Fibroblast of the aortic adventitia (primary cell): ENCODE measurements at places on chromosomes 7 and 10.

- DNase-seq, result peak; percentile 0
Measured at GRCh38 chr7:104550362-104550761, 222.0 kb downstream of the LHFPL3 start.

- DNase-seq, result no peak
Measured at GRCh38 chr10:133072196-133072595, 15.5 kb upstream of the ADGRA1 start.

DNA sequence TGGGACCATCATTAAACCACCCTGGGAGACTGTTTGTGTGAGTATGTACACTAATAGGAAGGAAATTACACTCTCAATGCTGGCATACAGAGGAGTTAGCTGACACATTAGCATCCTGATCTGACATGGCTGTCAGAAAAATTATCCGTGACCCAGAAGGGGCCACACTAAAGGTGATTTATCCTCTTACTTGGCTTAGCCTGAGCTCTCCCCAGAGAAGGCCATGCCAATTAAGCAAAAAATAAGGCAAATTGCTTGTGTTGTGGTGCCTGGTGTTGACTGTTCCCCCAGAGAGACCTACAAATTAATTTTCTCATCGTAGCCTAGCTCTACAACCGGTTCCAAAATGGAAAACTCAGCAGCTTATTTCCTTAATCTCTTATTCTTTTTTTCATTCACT, 992.3 kb downstream of the KCNMA1 start:
- no peak for DNase-seq

- DNase-seq, result no peak
Measured at GRCh38 chr10:391305-391704, 256.1 kb downstream of the ZMYND11 start.

DNA sequence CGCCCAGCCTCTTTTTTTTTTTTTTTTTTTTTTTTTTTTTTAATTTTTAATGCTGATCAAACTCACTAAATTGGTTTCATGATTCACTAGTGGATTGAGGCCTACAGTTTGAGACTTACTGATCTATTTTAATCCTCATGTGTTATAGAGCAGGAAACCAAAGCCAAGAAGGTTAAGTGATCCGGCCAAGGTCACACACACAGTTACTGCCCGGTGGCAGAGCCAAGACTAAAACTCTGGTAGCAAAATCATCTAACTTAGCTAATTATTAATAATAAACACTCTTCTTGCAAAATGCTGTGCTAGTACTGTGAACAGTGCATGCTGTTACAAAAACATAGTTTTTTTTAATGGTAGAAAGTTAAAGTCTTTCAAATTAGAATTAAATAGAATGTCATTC, 188.3 kb upstream of the NFE2L3 start:
- DNase-seq, result no peak

GRCh38 chr7:96774358-96774757, 64.7 kb upstream of the SEM1 start:
- DNase-seq, result no peak

GRCh38 chr7:70595755-70596597, 536.0 kb upstream of the GALNT17 start:
- no peak for DNase-seq

DNA sequence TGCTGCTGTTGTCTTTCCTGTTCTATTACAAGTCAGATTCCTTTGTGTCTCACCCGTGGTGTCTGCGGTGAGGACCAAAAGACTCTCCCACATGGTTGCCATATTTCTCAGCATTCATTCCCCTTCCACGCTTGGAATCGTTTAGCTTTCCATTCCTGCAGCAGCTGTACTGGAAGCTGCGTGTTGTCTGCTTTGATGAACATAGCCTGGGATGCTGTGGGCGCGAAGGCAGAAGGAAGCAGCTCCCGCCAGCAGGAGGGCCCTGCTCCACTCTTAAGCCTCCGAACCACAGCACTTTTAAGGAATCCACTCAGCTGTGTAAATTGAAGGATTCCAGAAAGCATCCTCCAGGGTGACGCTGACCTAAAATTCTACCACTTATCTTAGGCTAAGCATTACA, 303.6 kb upstream of the PITRM1 start:
- DNase-seq, result no peak

GRCh38 chr10:60917331-60918280, 26.4 kb downstream of the RHOBTB1 start:
- DNase-seq, result no peak

DNA sequence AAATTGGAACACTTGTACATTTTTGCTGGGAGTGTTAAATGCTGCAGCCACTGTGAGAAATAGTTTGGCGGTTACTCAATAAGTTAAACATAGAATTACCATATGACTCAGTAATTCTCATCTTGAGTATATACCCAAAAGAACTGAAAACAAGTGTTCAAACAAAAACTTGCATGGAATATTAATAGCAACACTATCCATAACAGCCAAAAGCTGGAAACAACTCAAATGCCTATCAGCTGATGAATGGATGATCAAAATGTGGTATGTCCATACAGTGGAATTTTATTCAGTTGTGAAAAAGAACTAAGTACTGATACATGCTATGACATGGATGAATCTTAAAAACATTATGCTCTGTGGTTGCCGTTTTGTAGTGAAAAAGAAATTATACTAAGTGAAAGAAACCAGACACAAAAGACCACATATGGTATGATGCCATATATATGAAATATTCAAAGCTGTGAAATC, 63.0 kb upstream of the SP4 start:
- DNase-seq, result no peak
